ENCODE measurements at places on chromosomes 5 and 9.
A peak's percentile ranks its signal among the peaks of the same experiment; 100 is the strongest.

GRCh38 chr5:160260881-160261815 is 31.8 kb downstream of the FABP6 start:
- DNase-seq, result peak; percentile 98

DNA sequence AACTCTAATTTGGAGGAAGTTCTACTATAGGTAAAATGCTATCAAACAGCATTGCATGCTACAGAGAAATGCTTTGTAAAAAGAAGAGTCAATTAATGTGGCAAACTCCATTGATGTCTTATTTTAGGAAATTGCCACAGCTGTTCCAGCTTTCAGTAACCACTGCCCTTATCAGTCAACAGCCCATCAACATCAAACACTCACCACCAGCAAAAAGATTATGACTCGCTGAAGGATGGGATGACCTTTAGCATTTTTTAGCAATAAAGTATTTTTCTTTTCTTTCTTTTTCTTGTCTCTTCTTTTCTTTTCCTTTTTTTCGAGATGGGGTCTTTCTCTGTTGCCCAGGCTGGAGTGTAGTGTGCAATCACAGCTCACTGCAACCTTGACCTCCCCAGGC is 26.0 kb downstream of the CRHBP start:
- DNase-seq, result peak; percentile 60

DNA sequence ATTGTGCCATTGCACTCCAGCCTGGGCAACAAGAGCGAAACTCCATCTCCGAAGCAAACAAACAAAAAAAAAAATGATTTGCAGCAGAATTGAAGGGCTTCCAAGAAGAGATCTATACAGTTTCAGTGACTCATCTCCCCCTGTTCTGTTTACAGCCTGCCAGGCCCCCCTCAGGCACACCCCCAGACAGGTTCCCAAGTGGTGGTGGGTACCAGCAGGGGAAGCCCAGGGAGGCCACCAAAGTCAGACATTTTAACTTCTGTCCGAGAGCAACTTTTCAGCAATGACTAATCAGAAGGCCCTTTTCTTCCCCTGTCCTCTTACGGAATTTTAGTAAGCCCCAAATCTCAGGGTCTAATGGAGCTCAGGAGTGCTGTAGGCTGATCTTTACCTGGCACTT is 98.7 kb downstream of the PAX5 start:
- no peak for DNase-seq

DNA sequence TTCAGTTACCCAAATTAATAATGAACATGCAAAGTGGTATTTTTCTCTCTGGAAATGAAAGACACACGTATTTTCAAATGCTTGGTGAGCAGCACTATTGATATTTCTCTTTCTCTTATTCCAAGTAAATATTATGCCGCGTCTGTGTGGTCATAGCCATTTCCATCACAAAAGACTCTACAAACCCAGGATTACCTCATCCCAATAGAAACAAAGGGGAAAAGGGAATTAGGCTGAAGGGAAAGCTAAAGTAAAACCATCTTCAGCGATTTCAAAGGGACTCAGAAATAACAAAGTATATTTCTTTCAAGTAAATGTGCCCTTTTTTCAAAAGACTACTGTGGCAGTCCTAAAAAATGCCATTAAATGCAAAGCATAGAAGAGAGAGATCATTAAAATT is 62.0 kb upstream of the FST start:
- no peak for DNase-seq

GRCh38 chr5:123001808-123002207 is 34.7 kb downstream of the PPIC start:
- no peak for DNase-seq

DNA sequence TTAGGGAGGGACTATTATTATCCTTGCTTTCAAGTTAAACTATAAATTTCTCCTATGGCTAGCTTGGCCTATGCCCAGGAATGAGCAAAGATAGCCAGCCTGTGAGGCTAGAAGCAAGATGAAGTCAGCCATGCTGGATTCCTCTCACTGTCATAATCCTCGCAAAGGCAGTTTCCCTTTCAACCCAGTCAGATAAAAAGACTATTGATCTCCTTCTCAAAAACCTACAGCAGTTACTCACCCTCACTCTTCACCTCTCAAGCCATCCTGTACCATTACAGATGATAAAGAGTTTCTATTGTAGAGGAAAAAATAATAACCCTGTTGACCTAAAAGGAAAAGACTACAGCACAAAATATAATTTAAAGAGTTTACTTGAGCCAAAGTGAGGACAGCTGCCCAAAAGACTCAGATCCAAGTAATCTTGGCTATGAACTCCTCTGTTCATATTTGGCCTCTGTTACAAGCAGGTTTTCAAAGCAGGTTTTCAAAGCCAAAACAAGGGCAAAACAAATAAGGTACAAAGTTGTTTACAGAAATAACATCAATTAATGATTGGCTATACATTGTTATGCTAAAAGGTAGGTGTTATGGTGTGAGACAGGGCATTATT is 41.7 kb downstream of the KCNV2 start:
- no peak for DNase-seq

DNA sequence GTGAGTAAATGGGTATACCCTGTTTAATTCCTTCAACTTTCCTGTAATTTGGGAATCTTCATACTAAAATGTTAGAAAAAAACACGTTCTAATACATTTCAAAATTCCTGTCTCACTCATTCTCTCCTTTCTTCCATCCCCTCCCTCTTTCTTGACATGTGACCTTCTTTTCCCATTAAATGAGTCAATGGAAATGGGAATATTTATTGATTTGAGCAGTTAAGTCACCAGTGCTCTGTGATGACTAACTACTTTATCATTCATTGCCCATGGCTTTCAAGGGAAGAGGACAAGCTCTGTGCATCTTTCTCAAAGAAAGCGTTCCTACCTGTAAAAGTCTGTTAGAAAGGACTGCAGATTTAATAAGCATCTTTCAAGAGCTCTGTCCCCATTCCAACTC is 144.4 kb upstream of the MAP3K1 start:
- DNase-seq, result no peak

GRCh38 chr9:120733190-120733589 is 18.9 kb upstream of the MEGF9 start:
- no peak for DNase-seq

Data from hematopoietic multipotent progenitor cell treated with erythropoietin and hydrocortisone succinate and interleukin-3 and kit ligand, for 4 days (in vitro differentiated cells).